ENCODE measurements at places on chromosomes 6 and 20.

DNA sequence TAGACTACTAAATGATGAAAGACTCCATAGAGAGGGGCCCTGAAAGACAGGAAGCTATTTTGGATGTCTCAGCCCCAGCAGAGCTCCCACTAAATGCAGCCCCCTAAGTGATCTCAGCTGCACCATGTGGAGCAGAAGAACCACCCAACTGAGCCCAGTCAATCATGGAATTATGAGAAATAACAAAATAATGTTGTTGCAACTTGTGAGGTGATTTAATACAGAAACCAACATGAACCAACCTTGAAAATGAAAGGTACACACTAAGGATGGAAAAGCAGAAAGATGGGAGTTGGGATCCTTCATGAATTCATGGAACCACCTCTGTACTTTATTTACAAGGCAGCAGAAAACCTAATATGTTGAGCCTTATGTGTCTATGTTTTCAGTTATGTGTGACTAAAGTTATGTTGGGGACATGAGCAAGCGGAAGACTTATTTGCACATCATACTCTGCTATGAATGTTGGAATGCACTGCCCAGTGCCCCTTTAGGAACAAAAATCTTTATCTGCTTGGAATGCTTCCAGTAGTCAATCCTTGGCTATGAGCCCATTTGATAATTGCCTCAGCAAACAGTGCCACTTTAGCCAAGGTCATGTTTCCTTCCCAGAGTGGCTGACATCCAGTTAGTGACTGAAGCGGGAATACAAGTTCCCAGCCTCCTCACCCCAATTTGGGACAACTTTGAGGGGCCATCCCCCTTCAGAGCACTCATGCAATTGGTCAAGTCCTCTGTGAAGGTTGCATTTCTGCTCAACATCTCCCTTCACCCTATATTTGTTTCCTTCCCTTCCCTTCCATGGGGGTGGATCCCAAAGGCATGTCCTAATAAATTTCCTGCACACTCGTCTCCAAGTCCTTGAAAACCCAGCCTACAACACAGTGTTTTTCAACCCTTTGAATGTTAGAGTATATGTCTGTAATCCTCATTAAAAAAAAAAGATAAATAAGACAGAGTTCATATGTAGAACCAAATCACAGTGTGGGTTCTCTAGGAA is 18.4 kb downstream of the TP53RK start:
- no peak for DNase-seq

GRCh38 chr20:47850146-47850545 is 64.9 kb upstream of the SULF2 start:
- no peak for DNase-seq

GRCh38 chr6:54719131-54719530 is 127.4 kb upstream of the FAM83B start:
- DNase-seq = no peak

DNA sequence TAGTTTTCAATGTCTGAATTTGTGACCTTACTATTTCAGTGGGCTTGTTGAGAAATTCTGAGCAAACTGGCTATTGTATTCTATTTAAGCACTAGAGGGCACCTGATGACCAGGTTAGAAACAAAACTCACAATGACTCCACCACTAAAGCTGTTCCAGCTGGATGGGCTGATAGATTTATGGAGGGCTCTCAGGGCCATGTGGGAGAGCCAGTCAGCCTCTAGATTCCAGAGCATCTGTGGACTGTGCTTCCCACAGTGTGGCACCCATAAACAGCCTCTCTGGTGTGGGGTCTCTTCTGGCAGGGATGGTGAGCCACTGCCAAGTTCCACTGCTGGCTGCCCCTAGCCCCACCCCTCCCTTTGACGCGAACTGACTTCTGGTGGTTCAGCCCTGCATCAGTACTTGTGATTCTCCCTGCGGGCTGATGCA is 29.2 kb downstream of the C6orf58 start:
- no peak for DNase-seq

GRCh38 chr20:38554986-38555385 is 26.0 kb upstream of the ADIG start:
- DNase-seq = no peak

- DNase-seq = no peak
Observed at GRCh38 chr20:51027035-51027795, 4.3 kb upstream of the KCNG1 start.

DNA sequence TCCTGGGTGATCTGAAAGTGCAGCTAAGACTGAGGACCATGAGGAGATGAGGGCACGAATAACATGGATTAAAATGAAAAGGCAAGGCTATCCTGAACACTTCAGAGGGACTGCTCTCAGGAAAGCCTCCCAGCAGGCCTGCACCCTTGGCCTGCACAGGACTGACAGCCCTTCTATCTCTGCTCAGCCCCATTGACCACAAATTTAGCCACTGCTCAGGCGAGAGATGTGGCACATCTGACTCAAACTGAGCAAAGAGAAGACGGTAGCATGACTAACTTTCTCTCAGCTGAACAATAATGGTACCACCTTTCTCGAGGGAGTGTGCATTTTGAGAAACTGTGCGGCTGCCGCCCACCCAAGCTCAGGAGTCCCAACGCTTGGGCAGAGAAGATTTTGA is 257.5 kb downstream of the ADGB start:
- no peak for DNase-seq

DNA sequence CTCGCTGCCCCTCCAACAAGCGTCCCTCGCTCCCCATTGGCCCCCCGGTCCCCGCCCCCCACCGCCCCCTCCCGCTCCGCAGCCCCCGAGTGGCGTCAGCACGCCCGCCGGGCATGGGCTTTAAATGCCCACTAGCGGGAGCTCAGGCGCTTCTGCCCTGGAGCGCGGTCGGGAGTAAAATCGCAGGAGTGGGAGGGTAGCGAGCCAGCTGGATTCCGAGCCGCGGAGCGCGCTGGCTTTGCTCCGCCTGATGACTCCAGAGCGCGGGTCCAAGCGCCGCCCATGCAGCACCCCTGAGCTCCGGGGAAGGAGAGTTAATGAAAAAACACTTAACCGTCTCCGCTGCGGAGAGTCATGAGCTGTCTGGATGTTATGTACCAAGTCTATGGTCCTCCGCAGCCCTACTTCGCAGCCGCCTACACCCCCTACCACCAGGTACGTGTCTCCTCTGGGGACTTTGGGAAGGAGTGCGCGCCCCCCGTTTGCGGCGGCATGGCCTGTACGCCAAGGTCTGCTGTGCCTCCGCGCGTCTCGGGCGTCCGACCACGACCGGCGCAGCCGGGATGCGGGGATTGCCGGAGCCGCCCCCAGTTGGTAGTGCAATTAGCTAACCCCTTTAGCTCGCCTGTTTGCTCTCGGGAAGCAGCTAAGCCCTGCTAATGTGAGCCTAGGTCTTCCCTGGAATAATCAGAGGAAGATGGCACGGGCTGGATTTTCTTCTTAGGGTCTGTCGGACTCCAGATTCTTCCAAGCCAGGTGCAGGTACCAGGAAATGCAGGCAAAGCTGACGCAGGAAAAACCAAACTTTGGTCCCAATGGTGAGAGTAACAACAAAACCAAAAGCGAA is at the start of gene VGLL2:
Gene VGLL2 (plus strand): TSS at position 149 of the 847 bp plus-strand sequence. CDS start 206 bp downstream, at position 355.
- no peak for DNase-seq

DNA sequence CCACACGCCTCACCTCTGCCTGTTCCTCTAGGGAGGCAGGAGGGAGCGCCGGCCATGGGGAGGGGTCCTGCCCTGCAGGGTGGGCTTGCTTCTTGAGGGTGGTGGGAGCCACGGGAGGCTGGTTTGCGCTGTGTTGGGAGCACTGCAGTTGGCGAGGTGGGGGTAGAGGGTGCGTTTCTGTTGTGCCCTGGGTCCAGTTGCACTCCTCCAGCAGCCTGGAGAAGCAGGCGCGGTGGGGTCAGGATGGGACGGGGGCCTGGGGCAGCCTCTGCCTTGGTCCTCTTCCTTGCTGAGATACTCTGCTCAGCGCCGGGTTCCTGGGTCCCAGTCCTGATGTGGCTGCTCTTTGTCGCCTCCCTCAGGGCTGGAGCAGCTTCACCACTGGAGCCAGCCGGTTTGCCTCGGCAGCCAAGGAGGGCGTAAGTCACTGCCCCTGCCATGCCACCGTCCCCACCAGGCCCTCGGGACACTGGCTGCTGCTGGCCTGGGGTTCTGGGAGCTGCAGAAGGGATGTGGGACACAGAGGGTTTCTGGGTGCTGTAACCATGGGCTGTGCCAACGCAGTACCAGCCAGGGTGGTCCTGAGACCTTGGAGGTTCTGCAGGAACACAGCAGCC is 8.4 kb downstream of the ARFGAP1 start:
- DNase-seq = no peak

DNA sequence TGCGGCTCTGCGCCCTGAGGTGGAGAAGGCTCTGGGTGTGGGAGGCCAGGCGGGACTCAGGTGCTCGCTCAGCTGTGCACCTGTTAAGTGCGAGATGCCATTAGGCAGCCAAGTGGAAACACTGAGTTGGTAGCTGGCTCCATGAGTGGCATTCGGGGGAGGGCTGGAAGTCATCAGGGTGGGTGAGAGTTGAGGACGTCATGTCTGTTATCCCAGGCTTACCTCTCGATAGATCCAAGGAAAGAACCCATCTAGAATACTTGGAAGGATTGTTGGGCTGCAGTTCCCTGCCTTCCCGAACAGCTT is 41.3 kb downstream of the TAF8 start:
- no peak for DNase-seq

GRCh38 chr6:91267246-91267645 is 680.4 kb upstream of the MAP3K7 start:
- DNase-seq = no peak

GRCh38 chr20:31654534-31654933 is 16.8 kb downstream of the COX4I2 start:
- DNase-seq = no peak

- no peak for DNase-seq
Observed at GRCh38 chr6:109767961-109768360, 76.9 kb downstream of the FIG4 start.

DNA sequence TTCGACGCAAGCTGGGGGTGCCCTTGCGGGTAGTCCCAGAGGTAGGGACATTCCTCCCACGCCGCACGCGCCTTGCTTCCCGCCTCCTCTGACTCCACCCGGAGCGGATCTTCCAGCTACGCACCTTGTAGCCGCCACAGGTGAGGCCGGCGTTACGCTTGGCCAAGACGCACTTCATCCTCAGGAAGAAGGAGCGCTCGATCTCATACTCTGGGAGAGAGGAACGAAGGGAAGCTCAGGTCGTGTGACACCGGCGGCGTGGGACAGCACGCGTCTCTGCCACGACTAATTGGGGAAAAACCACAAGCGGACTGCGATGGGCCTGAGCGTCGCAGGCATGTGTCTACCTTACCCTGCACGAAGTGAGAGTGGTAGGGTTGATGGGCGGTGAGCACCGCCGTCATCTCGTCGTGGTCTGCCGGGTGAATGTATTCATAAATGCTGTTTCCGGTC is 15.5 kb downstream of the SIM1 start:
- DNase-seq = no peak

DNA sequence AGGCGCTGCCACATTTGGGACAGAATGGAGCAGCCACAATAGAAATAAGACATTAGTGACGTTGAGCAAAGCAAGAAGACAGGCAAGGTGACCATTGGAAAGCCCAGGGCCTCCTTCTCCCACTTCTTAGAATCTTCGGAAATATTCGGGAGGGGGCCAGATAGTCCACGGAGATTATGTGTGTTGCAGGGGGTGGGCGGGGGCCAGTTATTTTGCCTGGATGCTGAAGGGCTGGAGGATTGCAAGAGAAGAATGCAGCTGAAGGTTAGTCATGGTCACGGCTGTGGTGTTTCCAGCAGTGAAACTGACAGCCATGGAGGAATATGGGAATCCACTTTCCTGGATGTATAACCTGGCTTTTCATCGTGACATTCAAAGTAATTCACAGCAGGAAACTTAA is 88.6 kb downstream of the CDH26 start:
- no peak for DNase-seq

DNA sequence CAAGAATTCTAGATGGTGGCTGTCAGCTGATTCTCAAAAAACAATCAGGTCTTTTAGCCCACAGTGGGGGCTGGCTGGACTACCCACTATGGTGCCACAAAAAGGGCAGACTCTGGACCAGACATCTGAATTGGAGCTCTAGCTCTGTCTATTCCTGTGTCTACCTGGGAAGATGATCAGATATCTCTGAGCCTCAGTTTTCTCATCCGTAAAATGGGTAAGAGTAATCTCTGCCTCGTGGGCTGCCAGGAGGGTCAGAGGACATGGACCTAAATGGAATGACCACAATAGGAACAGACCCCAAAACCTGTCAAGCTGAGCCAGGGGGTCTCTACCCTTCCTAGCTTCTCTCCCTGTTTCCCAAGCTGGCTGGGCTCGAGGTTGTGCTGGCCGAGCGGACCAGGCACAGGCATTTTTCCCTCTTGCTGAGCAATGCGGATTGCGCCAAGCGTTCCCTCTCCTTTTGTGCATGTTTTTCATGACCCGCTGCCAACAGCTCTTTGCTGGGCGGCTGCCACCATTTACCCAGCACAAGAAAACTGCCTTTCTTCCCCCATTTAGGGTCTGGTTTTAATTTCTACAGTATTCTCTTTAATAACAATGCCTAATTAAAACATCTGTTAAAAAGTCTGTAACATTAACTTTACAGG is 74.7 kb upstream of the MAFB start:
- DNase-seq = no peak

DNA sequence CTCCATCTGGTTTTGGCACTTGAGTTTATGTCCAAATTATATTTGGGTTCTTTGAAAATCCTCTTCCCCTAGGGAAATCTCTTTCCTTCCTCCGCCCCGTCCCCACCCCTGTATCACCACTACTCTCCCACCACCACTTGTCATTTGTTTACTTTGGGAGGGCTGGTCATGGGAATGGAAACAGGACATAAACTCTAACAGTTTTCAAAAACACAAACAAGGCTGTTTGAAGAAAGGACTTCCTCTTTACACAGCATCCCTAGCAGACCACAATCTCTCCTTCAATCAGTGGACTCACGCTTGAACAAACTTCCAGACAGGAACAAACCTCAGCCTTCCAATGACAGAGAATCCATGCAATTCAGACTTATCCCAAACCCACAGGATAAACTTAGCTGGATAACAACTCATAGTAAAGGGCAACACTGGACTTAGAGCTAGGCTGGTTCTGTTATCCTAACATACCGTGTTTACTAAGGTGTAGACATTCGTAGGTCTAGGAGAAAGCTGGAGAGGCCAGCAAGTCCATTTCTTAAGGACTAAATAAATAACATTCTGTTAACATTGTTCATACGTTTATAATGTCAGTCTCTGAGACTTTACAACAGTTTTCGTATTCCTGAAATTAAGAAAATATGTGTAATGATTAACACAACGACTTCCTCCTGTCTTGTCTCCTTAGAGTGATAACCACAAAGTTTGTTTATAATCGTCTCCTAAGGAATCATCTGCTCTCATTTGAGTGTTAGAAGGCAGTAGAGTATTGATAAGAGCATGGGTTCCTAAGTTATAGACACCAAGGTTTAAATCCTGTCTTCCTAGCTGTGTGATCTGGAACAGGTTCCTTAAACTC is 44.1 kb upstream of the CTAGE9 start:
- DNase-seq = no peak

Measured in T follicular helper cell (primary cell).